Omental fat pad (tissue), 4 donors: ENCODE measurements at places on chromosomes 13 and 19.

- DNase-seq: no peak
Measured at GRCh38 chr19:32322541-32322940, 22.9 kb upstream of the ZNF507 start.

- no peak for DNase-seq
Measured at GRCh38 chr19:47467914-47468313, 3.8 kb downstream of the SLC8A2 start.

GRCh38 chr13:75147946-75148345 lies 334.0 kb downstream of the TBC1D4 start:
- DNase-seq: no peak

DNA sequence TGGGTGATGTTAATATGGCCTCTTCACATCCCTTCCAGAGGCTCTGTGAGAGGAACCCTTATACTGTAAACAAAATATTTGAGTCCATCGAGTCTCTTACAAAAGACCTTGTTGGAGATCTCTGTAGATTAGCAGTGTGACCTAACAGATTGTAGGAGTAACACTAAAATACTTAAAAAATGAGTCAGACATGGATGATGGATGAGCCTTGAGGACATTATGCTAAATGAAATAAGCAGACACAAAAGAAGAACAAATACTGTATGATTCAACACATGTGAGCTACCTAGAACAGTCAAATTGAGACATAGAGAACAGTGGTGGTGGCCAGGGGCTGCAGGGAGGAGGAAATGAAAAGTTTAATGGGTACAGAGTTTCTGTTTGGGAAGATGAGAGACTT lies 152.2 kb upstream of the UBL3 start:
- no peak for DNase-seq

DNA sequence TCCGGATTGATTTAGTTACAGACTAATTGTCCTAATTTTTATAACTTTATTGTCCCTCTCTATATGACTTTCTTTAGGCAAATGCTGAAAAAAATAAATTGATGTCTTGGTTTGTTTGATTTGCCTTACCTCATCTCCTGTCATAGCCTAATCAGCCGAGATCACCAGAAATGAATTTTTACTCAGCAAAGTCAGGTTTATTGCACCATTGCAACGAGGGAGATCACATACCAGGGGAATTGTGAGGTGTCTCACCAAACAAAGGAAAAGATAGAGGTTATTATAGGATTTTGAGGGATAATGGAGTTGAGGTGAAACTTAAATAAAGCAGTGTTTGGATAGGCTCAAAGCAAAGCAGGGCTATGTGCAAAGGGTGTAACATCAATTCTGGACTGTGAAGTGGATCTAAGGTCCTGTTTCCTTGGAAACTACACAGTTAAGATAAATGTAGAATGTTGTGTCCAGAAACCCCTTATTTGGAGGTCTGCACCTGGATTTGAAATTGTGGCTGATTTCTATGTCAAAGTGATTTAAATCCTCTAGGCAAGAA lies 372.6 kb downstream of the OXGR1 start:
- no peak for DNase-seq

DNA sequence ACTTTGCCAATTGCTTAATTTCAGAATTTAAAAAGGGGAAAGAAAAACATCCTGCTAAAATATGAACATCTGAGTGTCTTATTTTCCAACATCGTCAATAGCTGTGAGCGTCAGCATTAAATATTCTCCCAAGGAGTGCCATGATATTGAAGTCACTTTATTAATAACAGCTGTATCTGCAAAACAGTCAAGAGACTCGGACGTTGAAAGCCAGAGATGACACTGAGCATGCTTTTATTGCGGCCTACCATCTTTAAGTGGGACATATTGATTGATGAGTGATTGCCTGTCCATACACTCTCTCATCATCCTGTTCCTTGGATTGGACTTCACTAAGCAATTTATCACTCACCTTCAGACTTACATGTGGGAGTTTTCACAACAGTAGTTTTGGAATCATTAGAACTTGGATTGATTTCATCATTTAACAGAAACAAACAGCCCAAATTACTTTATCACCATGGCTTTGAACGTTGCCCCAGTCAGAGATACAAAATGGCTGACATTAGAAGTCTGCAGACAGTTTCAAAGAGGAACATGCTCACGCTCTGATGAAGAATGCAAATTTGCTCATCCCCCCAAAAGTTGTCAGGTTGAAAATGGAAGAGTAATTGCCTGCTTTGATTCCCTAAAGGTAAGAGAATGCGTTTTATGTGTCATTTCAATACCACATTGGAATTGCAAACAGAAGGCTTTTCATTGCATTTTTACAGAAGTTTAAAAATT lies 53.8 kb downstream of the MBNL2 start:
- no peak for DNase-seq

- DNase-seq: no peak
Measured at GRCh38 chr13:97192166-97192565, 30.0 kb upstream of the MBNL2 start.

- DNase-seq: no peak
Measured at GRCh38 chr13:109651854-109652253, 134.5 kb downstream of the IRS2 start.

DNA sequence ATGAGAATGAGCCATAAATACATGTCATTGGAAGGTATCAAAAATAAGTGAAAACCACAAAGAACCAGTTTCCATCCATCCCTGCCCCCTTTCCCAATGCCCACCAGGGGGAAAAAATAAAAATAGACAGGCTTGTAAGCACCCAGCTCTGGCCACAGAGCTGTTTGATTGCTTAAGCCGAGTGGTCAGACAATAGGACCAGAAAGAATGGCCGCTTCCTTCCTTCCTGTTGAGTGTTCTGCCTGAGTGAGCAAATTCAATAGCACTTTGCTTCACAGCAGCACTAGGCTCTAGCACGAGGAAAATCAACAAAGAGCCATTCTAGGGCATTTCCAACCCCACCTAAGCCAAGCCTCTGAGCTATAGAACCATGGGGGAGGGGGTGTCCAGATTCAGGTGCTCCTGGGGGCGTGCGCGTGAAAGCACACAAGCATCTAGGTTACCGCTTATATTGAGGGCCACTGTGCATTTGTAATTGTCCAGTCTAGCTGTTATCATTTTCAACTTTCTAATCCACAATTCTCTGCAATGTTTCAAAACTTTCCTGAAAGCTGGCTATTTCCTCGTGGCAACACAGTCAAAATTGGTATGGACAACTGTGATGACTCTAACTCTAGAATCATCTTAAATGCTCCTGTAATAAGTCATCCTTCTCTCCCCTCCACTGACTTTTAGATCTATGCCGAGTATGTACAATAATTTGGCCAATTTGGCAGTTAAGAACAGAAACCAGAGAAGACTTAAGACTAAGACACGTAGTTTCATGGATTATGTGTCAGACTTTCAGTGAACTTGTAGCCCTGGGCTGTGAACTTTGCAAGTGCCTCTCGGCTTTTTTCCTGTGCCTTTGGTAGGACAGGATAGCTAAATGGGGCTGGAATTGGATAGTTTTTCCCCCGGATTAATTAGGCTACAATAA lies 64.3 kb downstream of the SPRY2 start:
- DNase-seq: no peak

GRCh38 chr13:83325125-83325853 lies 557.0 kb downstream of the SLITRK1 start:
- no peak for DNase-seq

DNA sequence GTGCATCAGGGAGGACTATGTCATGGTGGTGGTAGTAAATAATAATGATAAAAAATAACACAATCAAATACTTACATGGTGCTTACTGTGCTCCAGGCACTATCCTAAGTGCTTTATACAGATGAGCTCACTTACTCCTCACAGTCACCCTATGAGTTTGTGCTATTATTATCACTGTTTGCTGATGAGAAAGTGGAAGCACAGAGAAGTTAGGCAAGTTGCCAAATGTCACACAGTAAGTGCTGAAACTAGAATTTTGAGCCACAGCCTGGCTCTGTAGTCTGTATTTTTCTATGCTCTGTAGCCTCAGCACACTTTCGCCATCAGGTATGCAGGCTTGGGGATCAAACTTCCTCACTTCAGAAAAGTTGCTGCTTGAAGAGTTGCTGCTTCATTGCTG lies 46.6 kb downstream of the HTR2A start:
- no peak for DNase-seq

DNA sequence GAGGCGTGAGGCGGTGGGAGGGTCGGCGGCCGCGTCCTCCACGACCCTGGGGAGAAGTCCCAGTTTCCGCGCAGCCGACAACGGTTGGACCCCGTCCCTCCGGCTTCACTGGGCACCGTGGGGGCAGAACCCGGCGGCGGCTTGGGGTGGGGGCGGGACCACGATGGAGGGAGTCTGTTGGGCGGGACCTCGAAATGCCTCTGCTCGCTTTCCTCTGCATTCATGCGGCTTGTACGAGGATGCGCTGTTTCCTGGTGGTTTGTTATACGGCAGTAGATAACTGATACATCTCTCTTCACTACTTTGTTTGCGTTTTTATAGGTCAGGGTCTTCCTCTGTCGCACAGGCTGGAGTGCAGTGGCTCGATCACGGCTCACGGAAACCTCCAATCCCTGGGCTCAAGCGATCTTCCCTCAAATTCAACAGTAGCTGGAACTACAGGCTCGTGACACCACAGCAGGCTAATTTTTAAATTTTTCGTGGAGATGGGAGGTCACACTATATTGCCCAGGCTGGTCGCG lies 24.6 kb upstream of the ZNF846 start:
- peak; percentile 56 for DNase-seq

DNA sequence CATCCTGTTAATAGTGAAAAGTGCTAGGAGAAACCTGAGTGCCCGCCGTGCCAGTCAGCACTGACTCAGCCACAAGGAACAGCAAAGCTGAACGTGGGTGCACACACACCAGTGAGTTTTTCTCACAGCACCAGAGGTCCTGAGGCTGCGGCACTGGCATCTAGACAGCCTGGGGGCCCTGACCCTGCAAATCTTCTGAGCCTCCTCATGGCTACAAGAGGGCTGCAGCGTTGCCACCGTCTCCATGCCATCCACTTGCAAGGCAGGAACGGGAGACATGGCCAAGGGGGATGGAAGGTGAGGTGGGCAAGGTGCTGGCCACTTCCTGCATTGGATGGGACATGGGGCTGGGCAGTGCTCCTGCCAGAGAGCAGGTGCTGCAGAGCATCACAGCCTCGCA lies 211.2 kb upstream of the SOX1 start:
- no peak for DNase-seq
